ENCODE measurements at places on chromosomes 3 and 15.

GRCh38 chr3:102896851-102897621 lies 462.2 kb downstream of the ZPLD1 start:
- DNase-seq: no peak

DNA sequence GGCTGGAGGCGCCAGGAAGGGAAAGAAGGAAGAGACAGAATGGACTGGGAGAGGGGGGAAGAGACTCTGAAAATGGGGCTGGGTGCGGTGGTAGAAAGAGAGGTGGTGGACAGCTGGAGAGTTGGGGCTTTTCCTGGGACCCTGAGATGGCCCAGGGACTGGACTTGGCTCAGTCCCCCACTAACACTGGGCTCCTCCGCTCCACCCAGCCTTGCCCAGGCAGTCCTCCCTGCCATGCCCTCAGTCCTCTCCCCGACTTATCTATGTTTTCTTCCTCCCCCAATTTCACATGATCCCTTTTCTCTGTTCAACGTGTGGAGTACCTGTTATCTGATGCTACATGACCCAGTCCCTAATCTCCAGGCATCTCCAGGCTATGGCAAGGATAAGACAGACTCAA lies 6.3 kb upstream of the HCN4 start:
- DNase-seq: no peak

GRCh38 chr3:157059181-157059580 lies 100.8 kb downstream of the CCNL1 start:
- DNase-seq: no peak

- DNase-seq: no peak
Observed at GRCh38 chr15:93524432-93524831, 435.4 kb upstream of the RGMA start.

DNA sequence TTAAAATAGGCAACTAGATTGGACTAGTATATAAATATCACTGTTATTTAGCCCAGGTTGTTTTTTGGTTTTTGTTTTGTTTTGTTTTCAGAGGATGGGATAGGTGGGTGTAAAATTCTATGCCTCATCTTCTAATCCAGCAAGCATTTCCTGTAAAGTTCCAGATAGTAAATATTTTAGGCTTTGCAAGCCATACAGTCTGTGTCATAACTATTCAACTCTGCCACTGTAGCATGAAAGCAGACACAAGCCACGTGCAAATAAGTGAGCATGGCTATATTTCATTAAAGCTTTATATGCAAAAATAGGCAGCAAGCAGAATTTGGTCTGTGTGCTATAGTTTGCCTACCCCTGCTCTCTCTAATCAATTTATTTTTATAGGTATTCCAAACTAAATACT lies 657.3 kb upstream of the TGFBR2 start:
- DNase-seq: no peak

DNA sequence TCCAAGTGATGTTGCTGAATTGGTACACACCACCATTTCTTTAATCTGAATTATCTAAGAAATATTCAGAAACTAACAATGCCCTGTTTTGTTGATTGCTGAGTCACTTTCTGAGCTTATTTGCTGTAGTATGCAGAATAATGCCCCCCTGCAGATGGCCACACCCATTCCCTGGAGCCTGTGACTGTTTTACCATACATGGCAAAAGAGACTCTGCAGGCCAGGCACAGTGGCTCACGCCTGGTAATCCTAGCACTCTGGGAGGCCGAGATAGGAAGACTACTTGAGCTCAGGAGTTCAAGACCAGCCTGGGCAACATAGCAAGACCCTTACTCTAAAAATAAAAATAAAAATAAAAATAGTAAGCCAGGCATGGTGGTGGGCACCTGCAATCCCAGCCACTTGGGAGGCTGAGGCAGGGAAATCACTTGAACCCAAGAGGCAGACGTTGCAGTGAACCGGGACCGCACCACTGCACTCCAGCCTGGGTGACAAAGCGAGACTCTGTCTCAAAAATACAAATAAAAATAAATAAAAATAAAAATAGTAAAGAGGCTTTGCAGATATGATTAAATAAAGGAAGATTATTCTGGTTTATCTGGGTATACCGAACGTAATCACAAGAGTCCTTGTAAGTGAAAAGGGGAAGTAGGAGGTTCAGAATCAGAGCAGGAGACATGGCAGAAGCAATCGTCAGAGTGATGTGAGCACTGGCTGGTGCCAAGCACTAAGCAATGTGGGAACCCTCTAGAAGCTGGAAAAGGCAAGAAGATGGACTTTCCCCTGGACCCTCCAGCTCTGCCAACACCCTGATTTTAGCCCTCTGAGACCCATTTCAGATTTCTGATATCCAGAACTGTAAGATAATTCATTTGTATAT lies 19.0 kb downstream of the PCYT1A start:
- no peak for DNase-seq

DNA sequence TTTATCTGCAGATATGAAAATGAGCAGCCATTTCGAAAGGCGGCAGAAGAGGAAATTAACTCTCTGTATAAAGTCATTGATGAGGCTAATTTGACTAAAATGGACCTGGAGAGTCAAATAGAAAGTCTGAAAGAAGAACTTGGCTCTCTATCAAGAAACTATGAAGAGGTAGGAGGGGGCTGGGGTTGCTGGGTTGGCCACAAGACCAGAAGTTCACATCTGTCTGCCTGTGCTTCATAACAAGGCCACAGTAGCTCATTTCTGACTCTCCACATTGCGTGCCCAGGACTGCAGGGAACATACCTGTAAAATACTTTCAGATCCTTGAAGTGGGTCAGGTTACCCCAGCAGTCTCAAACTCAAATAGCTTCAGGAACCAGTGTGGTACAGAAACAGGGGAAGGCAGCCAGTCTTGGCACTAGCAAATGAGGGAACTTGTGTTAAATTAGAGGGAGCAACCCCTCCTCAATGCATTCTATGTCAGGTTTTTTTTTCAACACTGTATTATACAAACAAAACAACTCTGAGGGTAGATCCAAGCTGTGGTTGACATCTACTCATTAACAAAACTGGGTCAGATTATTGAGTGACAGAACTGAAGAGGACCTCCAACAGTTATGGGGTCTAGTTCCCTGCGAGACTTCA lies 48.7 kb downstream of the BFSP2 start:
- peak; percentile 56 for DNase-seq

- no peak for DNase-seq
Observed at GRCh38 chr3:22269831-22270230, 518.8 kb upstream of the ZNF385D start.

DNA sequence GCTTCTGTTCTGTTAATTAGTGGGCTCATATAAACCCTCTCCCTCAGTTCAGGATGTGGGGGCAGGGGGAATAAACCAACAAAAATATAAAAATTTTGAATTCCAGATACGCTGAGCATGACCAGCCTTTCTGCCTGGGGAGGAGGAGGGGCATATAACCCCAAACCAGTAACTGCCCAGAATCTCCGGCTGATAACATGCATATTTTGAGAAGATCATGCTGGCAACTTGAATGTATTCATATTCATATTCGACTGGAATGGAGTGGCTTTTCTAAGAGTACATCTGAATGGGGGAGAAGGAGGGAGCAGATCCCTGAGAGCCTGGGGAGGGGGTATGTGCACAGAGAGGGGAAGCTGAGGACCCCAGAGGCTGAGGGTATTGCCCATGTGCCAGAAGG lies 54.5 kb upstream of the LCTL start:
- no peak for DNase-seq

DNA sequence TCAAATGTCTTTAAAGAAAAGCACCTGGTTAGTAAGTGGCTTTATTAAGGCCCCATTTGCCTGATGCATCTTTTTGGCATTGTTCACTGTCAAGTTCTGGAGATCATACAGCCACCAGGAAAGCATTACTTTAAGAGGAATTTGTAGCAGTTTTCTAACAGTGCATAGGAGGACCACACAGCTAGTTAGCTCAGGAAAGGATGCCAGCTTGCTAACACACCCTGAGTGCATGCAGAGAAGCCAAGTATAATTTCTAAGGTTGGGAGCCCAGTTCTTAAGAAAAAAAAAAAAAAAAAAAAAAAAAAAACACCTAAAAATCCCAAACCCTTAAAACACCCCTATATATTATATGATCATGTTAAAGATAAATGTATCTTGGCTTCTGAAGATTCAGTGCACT lies 102.0 kb upstream of the FEZF2 start:
- DNase-seq: no peak

GRCh38 chr15:69468241-69469121 lies 15.9 kb downstream of the RPLP1 start:
- DNase-seq: peak; percentile 73

DNA sequence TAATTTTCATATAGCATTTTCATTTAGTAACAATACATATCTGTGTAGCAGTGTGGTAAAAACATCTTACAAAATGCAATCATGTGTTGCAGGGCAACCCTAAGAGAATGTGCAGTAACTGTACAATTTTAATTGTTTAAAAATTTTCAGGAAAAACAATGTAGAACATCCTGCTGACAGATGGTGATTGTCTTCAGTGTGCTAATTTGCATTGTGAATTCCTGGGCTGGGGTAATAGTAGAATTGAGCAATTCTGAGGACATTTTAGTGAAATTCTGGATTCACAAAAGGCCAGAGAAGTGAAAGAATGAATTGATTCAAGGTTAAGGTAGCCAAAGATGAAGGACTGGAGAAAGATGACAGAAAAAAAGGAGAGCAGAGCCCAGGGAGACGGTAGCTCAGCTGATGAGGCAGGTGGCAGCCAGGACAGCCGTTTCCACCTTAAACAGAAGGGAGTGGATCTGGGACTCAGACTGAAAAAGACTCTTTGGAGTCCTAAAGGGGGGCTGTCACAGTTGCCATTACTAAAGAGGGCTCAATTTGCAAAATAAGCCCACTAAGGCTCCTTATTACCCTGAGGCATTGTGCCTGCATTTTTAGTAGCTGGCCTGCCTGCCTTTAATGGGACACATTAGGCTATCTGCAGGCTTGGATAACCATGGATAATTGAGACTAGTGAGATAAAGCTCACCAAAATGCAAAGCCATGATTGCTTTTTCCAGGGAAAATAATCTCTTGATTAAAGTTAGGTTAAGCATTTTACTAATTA lies 8.6 kb downstream of the MAP3K13 start:
- no peak for DNase-seq

GRCh38 chr15:27491666-27492621 lies 521.0 kb downstream of the GABRG3 start:
- DNase-seq: no peak

DNA sequence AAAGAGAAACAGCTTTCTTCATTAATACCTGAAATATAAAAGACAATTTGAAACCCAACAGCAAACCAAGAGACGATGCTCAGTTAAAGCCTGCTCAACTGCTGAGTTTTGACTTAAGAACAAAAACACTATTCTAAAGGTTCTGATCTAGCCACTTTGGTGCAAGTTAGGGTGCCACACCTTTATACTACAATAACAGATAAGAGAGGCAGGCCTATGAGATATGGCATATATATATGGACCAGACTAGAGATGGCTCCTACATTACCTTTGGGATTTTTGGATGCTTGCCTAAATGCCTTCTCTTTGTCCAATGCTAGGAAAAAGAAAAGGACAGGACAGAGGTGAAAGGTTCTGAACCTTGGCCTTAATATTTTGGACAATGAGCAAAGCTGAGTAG lies 68.6 kb downstream of the INO80 start:
- no peak for DNase-seq

GRCh38 chr15:64066451-64066850 lies 20.2 kb upstream of the DAPK2 start:
- no peak for DNase-seq

Data from stimulated activated CD8-positive, alpha-beta memory T cell treated with anti-CD3 and anti-CD28 coated beads, Interleukin-15, amount 100 ng/mL, for 48 hours (primary cell).